ENCODE measurements at places on chromosomes 7 and 10.

- DNase-seq: no peak
Measured at GRCh38 chr10:34024693-34025425, 690.4 kb upstream of the NRP1 start.

GRCh38 chr7:4742051-4742573 lies 33.3 kb upstream of the AP5Z1 start:
- DNase-seq: no peak

- no peak for DNase-seq
Measured at GRCh38 chr10:4353059-4353655, 472.9 kb upstream of the AKR1E2 start.

DNA sequence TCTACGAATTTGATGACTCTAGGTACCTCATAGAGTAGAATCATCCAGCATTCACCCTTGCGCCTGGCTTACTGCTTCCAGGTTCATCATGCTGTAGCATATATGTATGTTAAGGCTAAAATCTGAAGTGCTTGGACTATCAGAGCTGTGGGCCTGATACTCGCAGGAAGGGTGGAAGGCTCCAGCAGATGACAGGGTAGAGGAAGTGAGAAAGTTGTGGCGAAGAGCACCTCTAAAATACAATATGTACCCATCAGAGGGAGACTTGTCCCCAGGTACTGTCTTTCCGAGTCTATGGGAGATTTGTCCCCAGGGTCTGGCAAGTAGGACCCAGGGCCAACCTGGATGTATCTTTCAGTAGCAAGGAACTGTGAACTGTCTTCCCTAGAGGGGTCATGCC lies 48.1 kb upstream of the PLEKHA1 start:
- no peak for DNase-seq

DNA sequence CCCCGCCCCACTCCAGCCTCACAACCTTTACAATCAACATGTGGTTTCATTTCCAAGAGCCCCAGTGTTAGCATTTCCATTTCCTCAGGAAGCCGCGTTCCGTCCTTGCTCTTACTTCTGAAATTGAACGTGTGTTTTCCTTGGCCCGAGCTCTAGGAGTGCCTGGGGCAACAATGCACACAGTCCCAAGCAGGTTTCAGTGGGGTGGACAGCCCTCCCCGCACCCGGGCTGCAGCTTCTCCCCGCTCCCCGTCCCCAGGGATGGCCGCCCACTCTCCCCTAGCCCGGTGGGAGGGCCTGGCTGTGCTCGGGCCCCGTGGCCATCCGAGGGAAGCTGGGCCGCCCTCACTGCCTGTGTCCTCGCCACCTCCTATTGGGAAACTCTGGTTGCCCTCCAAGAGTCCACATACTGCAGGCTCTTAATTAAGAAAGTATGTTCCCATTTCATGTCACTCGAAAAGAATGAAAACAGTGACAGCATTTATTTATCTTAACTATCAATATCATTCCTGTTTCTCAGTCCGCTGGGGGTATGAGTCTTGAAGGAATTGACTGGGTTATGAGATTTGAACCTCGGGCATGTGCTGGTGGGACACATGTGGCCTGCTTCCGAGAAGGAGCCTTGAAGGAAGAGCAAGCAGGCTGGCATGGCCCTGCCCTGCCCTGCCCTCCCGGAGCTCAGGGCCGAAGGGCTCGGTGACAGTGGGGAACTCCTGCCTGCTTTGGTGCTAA lies 163.8 kb downstream of the GRK5 start:
- DNase-seq: no peak
